ENCODE measurements at places on chromosomes 5 and 9.

DNA sequence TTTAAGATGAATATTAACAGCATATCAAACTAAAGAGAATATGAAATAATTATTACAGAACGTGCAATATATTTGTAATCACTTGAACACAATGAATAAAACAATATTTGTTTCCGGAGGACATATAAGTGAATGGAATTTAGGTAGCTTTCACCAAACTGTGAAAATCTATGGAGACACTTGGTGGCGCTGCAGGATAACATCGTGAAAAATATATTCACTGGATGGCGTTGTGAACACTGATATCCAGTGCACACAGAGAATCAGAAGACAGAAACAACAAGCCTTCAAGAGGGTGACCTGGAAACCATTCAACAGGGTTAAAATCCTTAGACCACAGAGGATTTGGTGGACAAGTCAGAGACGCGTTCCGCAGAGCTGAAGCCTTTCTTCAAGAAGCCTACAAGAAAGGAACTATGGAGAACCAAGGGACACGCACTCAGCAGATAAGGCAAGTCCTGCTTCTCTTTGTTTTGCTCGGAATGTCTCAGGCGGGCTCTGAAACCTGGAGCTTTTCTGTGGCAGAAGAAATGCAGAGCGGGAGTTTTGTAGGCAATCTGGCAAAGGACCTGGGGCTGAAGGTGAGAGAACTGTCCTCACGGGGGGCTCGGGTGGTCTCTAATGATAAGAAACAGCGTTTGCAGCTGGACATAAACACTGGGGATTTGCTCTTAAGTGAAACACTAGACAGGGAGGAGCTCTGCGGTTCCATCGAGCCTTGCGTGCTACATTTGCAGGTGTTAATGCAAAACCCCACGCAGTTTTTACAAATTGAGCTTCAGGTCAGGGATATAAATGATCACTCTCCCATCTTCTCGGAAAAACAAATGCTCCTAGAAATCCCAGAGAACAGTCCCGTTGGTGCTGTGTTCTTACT is at the start of gene PCDHB11:
TSS of gene PCDHB11 (plus strand) at position 269 of the 877 bp plus-strand sequence. CDS start at position 417, 148 bp downstream.
- no peak for DNase-seq

DNA sequence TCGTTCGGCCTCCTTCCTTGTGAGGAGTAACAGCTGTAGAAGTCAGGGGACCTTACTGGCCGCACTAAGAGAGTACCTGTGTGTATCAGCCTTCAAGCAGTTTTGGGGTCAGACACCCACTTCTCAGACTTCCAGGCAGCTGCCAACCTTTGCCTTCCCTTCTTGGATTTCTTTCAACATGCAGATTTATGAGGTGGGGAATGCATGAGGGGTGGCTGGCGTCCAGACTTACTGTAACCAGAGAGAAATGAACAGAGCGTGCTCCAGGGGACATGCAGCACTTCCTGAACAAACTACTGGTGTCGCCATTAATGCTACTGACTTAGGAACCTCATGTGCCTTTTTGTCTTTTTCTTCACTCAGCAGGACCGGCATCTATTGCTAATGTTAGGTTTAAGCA is 46.7 kb downstream of the INSYN2B start:
- no peak for DNase-seq

DNA sequence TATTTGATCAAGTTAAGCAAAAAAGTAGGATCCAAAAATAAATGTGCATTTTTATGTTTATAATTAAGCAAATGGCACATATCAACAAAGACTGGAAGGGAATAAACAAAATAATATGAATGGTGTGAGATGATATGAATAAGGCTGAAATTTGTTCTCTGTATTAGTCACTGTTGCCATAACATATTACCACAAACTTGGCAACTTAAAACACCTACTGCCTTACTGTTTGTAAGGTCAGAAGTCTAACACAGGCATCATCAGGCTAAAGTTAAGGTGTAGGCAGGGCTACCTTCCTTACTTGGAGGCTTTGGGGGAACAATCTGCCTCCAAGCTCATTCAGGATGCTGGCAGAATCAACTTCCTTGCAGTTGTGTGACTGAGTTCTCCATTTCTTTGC is 19.3 kb downstream of the PGGT1B start:
- DNase-seq, result no peak

DNA sequence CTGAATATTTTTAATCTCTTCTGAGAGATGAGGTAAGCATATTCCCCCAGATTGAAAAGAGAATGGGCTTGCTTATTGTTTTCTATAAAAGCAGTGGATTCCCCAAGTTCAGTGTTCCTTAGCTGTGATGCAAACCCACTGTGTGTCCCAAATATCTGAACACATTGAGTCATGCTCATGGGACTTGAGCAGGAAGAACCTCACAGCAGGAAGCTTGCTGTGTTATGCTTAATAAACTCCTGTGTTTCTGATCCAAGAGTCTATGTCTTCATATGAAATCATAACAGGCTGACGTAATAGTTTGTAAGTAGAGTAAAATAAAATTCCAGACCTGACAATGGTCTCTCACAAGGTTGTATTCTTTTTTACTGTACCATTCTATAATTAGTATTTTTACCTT is 24.8 kb upstream of the LOX start:
- no peak for DNase-seq

- no peak for DNase-seq
These were observed 23.4 kb upstream of the ARAP3 start for GRCh38 chr5:141705469-141705868.

- DNase-seq, result no peak
These were observed 31.7 kb downstream of the GSN start for GRCh38 chr9:121299467-121300282.

GRCh38 chr9:1732670-1733069 is 282.5 kb upstream of the SMARCA2 start:
- DNase-seq, result no peak

DNA sequence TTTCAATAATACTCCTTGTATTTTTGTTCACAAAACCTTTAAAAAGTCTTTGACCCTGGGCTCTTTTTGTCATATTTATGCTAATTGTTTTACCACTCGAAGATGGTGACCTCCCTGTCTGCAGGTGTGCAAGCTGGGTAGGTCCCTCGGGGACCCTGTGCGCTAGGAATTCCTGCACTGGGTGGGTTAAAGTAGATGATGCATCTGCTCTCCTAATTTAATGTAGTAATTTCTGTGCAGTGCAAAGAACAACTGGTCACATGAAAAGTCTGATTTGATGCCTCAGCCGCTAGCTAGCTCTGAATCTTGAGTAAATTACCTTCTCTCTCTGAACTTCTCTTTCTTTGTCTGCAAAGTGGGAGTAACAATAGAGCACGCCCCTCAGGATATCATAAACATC is 139.1 kb upstream of the OTULINL start:
- DNase-seq, result no peak

DNA sequence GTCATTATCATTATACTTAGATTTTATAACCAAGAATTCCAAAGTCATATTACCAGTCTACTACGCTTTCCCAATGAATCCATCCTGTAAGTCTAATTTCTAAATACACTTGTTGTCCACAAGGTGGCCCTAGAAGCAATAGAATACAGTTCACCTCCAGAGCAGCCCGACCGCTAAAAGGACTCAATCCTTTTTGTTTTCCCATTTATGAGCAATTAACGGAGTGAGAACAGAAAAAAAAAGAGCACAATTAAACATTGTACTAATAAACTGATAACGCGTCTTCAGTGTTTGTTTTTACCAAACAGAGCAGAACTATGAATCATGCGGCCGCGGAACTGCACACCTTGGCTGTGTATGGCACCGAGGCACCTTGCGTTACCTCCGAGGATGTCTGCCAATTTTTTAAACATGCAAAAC is 160.7 kb upstream of the DAPK1 start:
- DNase-seq, result no peak

DNA sequence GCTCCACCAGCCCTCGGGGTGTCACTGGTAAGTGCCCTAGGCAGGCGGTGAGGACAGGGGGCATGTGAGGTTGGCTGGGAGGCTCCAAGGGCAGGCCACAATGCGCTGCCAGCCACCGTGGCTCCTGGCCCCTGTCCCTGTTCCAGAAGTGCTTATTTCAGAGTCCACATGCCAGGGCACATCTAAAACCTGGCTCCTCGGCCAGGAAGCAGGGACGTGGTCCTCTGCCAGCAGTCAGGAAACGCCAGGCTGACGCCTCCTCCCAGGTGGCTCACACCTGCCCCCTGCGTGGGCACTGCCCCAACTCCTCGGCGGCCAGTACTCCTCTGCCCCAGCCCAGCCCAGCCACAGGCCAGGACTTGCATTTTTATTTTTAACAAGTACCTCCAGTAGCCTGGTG is 68.5 kb downstream of the SECISBP2 start:
- DNase-seq, result no peak

- no peak for DNase-seq
These were observed 20.9 kb downstream of the SLC6A18 start for GRCh38 chr5:1245905-1246576.

GRCh38 chr5:149580808-149581191 is 498 bp upstream of the ARHGEF37 start:
- DNase-seq, result no peak

- DNase-seq, result no peak
These were observed 202.4 kb downstream of the TTLL11 start for GRCh38 chr9:121890746-121891145.

All from central memory CD8-positive, alpha-beta T cell (primary cell).